CD4-positive, alpha-beta T cell (primary cell): ENCODE measurements at places on chromosomes 6 and 20.
A peak's percentile ranks its signal among the peaks of the same experiment; 100 is the strongest.

DNA sequence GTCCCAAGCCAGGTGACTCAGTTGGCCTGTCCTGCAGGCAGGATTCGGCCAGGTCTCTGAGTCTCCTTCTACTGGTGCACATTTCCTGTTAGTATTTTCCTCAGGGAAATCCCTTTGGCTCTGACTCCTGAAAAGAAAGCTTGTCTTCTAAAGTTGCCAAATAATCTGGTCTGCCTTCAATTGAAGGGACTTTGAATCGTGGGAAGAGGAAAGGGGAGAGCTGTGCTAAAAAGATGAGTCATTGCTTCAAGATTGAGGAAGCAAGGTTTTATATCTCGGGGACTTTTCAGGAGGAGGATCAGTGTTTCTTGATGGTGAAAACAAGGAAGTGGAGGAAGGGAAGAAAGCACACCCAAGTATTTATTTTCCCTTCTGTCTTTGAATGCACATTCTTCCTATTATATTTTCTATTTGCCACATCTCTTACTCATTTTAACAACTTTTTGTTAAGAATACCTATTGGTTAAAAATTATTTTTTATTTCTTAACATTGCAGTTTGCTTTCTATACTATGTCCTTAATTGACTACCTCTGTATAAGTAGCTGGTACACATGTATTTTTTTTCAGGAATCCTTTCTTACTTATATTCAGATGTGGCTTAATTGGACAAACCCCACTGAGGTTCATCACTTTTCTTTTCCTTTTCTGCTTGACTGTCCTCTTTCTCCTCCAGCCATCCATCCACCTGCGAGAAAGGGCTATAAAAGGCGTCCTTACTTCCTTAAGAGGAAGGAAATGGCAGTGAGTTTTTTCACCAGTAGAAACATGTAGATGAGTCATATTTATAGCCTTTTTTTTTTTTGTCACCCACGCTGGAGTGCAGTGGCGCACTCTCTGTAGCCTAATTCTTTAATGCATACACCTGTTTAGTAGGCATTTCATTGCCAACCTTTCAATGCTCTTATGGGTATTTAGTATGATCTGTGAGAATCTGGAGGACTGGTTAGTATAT lies 15.0 kb upstream of the IFNGR1 start:
- peak; percentile 72 for DNase-seq

- no peak for DNase-seq
Measured at GRCh38 chr6:33584700-33585402, 4.8 kb upstream of the BAK1 start.

- no peak for DNase-seq
Measured at GRCh38 chr6:168093071-168093505, 14.1 kb upstream of the FRMD1 start.

- no peak for DNase-seq
Measured at GRCh38 chr20:32205843-32206759, 1.4 kb downstream of the PLAGL2 start.

GRCh38 chr6:106495014-106495413 lies 134.3 kb downstream of the RTN4IP1 start:
- DNase-seq: no peak

DNA sequence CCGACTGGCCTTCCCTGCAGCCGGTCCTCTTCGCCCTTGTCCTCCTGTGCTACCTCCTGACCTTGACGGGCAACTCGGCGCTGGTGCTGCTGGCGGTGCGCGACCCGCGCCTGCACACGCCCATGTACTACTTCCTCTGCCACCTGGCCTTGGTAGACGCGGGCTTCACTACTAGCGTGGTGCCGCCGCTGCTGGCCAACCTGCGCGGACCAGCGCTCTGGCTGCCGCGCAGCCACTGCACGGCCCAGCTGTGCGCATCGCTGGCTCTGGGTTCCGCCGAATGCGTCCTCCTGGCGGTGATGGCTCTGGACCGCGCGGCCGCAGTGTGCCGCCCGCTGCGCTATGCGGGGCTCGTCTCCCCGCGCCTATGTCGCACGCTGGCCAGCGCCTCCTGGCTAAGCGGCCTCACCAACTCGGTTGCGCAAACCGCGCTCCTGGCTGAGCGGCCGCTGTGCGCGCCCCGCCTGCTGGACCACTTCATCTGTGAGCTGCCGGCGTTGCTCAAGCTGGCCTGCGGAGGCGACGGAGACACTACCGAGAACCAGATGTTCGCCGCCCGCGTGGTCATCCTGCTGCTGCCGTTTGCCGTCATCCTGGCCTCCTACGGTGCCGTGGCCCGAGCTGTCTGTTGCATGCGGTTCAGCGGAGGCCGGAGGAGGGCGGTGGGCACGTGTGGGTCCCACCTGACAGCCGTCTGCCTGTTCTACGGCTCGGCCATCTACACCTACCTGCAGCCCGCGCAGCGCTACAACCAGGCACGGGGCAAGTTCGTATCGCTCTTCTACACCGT lies 6.1 kb downstream of the UBD start:
- peak; percentile 14 for DNase-seq
